Stromal cell of bone marrow (primary cell): ENCODE measurements at places on chromosomes 7 and 10.

GRCh38 chr7:128167042-128167701 lies 73.9 kb upstream of the LEP start:
- peak; percentile 50 for DNase-seq

DNA sequence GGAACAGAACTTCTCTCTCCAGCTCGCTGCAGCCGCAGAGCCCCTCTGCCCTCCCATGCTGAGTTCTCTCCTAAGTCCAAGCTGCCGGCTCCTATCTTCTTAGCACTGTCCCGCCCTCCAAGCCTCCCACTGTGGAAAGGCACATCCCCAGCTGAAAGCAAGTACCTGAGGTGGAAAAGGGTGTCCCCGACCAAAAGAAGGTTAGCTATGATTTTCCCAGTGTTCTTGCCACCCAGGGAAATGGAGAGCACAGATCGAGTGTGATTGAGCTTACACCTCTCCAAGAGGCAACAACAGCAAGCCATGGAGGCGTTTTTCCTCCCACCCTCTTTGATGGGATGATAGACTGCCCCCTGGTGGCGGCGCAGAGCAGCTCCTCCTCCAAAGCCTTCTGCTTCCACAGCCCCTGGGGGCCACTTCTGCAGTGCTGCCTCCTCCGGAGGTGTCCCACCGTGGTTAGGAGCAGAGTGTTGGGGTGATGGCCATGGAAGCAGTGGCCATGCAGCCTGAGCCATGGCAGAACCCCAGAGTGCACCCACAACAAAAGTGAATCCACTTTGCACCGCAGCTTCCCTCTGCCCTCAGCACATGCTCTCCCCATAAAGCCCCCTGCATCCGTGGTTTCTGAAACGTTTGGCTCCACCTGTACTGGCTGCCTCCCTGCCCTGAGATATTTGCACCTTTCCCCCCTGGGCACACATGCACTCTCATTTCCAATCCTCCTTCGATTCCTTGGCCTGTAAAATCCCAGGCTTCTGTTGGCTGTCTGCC lies 143.1 kb upstream of the STK17A start:
- DNase-seq, result no peak

DNA sequence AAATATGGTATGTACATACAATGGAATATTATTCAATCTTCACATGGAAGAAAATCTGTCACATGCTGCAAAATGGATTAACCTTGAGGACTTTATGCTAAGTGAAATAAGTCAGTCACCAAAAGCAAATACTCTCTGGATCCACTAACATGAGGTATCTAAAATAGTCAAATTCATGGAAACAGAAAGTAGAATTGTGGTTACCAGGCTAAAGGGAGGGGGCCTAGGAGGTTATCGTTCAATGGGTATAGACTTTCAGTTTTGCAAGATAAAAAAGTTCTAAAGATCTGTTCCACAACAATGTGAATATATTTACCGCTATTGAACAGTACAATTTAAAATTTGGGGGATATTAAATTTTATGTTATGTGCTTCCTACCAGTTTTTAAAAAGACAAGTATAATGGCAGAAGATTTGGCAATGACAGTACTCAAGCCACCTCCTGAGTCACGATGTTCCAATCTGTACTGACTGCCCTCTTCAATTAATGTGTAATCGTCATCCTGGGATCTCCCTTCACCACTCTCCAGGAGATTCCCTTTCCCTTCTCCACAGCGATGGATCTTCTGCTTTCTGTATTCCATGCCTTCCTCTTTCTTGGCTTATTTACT lies 32.3 kb upstream of the IL6 start:
- no peak for DNase-seq

- no peak for DNase-seq
These were observed 24.4 kb downstream of the MTURN start for GRCh38 chr7:30159163-30159562.

GRCh38 chr7:75937958-75938786 lies 23.2 kb downstream of the POR start:
- peak; percentile 85 for DNase-seq

- no peak for DNase-seq
These were observed 993 bp downstream of the PTPRN2 start for GRCh38 chr7:158586499-158587161.

GRCh38 chr7:5470816-5471215 lies 47.2 kb upstream of the TNRC18 start:
- no peak for DNase-seq

DNA sequence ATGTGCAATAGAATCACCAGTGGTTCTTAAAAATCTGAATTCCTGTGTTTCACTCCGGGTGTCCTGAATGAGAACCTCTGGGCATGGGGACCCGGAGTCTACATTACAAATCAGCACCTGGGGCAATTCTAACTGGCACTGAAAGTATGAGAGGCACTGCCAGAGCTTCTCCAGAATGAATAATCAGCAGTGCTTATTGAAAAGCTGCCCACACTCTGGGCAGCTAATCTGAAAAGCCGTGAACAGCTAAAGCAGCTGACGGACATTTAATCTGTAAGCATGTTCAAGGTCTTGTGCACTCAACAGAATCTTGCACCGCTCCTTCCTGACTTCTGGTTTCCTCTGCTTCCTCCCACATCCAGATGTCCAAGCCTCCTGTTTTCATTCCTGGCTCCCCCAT lies 113.3 kb upstream of the KIF5B start:
- no peak for DNase-seq

DNA sequence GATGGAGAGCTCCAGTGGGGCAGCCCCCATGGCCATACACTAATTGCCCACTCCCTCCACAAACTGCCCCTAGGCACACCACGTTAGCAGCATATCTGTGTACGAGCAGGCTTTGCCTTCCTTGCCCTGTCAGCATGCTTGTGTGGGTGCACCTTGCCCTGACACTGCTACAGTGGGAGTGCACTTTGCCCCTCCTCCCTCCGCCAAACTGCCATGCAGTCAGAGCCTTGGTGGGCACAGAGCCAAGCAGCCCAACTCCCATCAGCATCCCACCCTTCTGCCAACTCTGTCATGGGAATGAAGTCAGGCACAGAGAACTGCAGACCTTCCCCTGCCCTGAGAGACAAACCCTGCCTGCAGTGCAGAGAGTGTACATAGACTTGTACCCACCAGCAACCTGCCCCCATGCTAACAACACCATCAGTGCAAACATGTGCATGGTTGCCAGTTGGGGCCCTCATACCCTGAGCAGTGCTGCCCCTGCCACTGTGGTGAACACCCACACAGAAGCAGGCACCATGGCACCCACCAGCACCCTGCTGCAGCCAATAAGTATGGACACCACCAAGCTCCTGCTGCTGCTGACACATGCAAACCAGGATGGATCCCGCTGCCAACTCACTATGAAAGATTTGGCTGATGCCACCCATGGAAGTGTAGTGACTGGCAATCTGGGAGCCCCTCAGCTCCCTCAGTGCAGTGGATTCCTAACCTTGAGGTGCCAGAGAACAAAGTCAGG lies 1197.7 kb upstream of the CELF2 start:
- no peak for DNase-seq

- no peak for DNase-seq
These were observed 27.2 kb upstream of the CTBP2 start for GRCh38 chr10:125187238-125188194.

- no peak for DNase-seq
These were observed 260.6 kb downstream of the KCNMA1 start for GRCh38 chr10:77377034-77377433.

GRCh38 chr7:69763513-69763912 lies 165.2 kb downstream of the AUTS2 start:
- DNase-seq, result no peak

DNA sequence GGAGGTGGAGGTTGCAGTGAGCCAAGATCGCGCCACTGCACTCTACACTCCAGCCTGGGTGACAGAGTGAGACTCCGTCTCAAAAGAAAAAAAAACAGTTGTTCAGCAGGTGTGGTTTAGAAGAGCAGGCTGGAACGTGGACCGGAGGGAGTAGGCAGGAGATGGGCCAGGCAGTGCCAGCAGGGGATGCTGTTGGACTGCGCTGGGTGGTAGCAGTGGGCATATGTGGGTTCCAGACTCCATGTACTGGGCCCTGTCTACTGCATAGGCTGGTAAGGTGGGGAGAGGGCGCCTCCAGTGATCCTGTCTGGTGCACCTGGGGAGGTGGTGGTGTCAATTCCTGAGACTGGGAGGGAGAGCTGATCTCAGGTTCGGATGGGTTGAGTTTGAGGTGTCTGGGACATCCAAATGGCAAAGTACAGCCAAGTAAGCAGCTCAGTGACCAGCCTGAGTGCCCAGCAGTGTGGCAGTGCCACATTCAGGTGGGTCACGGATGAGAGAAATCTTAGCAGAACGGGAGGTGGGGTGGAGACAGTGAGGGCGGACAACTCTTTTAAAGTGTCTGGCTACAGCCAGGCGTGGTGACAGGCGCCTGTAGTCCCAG lies 25.9 kb downstream of the SFXN4 start:
- no peak for DNase-seq

DNA sequence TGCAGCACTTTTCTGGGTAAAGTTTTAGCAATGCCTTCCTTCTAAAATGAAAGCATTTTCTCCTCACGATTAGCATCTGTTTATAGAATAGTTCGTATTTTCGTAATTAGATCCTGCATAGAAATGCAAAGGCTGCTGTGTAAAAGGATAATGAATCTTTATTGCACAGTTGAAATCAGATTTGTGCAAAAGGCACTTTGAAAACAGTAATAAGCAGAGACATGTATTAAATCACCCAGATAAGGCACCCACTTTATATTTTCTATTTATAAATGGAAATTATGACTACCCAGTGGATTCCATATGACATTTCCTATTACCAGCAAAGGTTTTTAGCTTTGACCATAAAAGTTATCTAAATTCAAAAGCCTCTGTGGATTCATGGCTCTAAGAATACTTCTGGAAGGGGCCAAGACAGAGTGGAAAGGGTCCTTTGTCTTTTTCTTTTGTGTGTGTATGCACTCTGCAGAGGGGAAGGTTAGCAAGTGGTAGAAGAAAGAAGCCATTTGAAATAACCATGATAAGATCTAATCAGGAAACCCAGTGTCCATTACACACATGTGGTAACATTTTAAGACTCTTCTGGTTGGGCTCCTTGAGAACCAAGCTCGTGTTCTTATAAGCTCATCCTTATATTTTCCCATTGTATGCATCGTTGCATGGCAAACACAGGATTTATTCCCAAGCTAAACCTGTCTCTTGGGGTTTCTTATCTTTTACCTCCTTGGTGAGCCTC lies 612.1 kb downstream of the AUTS2 start:
- DNase-seq, result no peak

DNA sequence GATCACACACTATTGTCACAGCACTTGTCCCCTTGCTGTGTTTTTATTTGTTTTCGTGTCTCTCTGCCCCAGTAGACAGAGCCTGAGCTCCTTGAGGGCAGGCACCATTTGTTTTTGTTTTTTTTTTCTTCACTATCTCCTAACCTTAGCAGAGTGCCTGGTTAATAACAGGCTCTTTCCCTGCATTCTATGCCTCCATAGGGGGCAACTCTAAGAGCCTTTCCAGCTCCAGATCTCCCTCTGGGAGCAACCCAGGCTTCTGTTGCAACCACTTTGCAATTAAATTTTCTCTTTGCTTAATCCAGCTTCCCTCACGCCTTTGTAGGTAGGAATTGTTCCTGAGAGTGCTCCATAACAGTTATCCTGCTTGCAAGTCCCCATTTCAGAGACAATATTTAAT lies 148.4 kb downstream of the PLXDC2 start:
- DNase-seq, result no peak

- no peak for DNase-seq
These were observed 127.1 kb downstream of the AOAH start for GRCh38 chr7:36597090-36597773.

DNA sequence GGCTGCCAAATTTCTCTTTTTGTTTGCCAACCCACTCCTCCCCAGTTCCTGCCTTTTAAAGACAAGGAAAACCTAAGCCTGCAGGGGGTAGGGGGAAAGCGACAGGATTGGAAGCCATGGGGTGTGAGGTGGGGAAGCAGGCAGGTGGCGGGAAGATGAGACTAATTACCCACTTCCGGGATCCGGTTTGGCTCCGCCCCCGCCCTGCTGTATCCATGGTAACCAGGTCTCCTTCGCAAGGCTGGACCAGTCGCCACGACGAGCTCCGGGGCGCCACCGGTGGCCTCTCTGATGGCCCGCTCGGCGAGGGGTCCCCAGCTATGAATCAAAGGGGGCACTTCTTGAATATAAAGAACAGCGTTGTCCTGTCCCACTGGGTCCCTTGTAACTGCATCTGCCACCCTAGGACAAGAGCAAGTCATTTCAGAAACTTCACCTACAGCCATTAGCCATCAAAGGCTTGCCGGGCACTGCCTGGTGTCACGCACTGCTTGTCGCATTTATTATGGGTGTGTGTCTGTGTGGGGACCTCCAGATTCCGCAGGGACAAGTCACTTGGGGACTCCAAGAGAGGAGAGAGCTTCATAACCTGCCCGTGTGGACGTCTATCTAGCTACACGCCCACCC lies 55.4 kb upstream of the LMTK2 start:
- DNase-seq, result no peak

- no peak for DNase-seq
These were observed 218.6 kb upstream of the FZD1 start for GRCh38 chr7:91045606-91046005.

- DNase-seq, result no peak
These were observed 163.0 kb upstream of the LAMB4 start for GRCh38 chr7:108293149-108293612.

DNA sequence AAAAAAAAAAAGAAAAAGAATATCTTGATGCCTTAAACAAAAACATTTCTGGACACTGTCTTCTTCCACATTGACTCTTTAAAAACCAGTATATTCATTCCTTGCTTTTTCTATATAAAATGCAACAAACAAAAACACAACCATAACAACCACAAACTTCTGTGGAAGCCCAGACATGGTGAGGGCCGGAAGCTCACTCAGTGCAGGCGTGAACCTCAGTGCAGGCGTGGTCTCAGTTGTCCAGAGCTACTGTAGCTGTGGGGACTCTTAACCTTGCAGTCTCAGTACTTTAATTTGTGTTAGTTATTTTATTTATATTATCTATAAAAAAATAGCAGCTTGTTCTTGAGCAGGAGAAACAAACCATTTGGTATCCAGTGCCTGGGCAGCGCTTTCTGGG lies 131.8 kb downstream of the DOCK1 start:
- DNase-seq, result no peak
